ENCODE measurements at places on chromosomes 2 and 18.

DNA sequence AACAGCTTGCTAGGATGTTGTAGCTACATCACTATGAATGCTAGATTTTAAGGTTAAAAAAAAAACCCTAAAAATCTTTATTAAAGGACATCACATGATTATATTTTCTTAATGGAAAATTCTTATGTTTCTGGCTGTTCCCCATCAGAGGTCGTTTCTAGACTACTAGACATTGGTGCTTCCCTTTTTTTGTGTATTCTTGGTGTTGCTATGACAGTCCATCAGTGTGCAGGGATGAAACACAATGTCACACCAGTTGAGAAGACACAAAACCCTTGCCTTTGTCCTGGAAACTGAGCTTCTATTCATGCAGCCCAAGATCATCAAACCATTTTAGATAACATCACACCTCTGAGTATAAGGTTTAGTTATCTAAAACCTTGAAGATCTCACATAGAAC lies 19.9 kb upstream of the TMEM131 start:
- DNase-seq = no peak

- no peak for DNase-seq
Measured at GRCh38 chr18:51593931-51594330, 396.4 kb upstream of the MEX3C start.

DNA sequence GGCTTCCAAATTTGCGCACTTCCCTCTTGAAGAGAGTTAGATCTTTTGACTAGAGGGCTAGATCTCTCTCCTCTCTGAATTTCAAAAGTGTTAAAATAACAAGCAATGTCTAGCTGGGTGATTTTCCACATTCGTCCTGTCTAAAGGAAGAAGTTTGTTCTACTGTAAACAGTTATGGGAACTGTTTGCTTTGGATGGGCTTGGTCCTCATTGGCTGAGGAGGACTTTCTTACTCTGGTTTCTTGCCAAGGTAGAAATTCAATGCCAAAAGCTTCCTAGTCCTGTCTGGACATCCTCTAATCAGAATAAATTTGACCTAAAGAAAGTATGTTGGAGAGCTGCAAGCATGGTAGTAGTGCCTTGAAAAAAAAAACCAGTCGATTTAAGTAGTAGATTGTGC lies 47.4 kb upstream of the RAPH1 start:
- DNase-seq = no peak

DNA sequence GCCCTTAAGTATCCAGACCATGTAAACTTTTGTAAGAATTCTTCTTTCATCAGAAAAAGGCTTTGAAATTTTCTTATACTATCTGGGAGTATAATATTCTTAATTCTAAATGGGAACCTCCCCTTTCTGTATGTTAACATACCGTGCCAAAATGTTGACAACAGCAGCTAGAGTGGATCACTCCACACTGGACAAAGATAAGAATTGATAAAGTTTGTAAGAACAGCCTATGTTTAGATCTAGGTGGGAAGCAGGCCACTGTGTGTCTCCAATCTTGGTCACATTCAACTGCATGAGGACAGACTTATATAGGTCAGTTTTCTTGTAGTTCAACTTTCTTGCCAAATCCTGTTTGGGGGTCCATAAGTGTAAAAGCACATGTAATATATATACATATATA lies 235.7 kb downstream of the RPIA start:
- DNase-seq = no peak

DNA sequence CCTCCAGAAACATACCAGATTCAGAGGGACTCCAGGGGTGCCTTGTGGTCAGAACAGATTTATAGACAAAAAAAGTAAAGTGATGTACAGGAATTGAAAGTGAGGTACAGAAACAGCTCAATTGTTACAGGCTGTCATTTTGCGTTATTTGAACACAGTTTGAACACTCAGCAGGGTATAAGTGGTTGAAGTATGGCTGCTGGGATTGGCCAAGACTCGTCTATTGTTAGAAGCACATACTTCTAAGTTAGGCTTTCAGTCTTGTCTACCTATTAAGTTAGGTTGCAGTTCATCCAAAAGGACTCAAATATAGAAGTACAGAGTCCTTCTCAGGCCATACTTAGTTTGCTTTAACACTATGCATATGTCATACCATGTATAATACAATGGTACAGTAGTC lies 21.0 kb upstream of the GRB14 start:
- no peak for DNase-seq

- no peak for DNase-seq
Measured at GRCh38 chr2:20150806-20151571, 73.9 kb downstream of the SDC1 start.

All from nucleus accumbens (tissue), 56 donors.